Left forelimb (tissue), 1 donor: ENCODE measurements at places on chromosomes 12 and 14.

- no peak for DNase-seq
Observed at GRCh38 chr12:88566430-88566829, 13.8 kb downstream of the KITLG start.

DNA sequence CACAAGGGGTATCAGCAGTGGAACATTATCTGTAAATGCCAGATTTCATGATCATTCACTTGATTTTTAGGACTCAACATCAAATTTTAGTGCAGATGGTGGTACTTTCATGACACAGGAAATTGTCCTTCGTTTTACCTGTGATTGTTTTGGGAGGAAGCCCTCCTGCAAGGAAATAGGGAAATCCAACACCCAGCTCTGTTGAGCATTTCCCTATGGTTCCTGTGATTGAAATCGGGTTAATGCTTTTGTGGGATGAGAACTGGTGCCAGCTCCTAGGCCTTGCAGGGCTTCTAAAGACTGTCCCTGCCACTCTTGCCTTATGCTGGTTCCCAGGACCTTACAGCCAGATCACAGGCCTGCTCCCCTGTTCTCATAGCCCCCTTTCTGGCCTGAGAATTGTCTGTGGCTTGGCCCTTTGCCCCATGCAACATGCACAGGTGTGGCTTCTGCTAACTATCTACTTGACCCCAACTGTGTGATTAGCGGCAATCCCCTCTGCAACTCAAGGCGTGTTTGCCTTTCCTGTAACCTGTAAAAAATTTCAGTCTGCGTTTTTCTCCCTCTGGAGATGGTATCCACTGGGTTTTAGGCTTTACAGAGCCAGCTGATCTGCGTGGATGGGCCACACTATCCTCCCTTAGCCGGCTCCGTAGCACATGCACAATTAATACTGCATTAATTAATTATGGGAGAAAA is 112.5 kb downstream of the ETV6 start:
- no peak for DNase-seq

GRCh38 chr12:42606471-42606870 is 16.9 kb upstream of the PRICKLE1 start:
- DNase-seq, result no peak

GRCh38 chr12:46453428-46453827 is 80.9 kb upstream of the SLC38A2 start:
- DNase-seq, result no peak

DNA sequence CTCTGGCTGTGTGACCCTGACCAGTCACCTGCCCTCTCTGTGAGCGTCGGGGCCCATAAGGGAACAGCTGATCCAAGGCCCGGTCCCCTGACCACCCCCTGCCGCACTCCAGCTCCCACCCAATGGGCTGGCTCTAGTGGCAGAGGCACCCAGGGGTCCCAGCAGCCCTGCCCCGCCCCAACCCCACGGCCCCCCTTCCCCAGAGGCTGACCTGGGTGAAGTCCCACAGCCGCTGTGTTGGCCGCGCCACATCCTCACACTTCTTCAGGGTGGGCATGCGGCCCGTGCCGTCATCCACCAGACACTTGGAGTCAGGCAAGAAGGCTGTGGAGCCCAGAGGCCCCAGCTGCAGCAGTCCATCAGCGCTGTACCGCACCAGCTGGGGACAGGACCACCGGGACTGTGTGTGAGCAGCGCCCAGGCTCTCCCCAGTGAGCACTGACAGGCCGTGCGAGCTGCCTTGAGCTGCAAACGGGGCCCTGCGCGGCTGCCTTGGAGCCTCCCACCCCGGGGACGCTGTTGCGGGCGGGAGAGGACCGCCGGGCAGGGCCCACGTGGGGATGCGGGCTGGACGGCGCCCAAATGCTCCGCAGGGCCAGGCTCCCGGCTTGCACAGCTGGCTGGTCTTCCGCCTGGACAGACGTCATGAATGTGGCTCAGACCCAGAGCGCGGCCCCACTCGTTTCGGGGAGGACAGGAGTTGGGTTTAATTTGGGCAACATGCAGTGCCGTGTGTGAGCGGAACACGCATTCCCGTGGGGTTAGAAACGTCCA is 53.5 kb downstream of the NOC4L start:
- no peak for DNase-seq

GRCh38 chr12:64635356-64635998 is 25.2 kb downstream of the RASSF3 start:
- no peak for DNase-seq

DNA sequence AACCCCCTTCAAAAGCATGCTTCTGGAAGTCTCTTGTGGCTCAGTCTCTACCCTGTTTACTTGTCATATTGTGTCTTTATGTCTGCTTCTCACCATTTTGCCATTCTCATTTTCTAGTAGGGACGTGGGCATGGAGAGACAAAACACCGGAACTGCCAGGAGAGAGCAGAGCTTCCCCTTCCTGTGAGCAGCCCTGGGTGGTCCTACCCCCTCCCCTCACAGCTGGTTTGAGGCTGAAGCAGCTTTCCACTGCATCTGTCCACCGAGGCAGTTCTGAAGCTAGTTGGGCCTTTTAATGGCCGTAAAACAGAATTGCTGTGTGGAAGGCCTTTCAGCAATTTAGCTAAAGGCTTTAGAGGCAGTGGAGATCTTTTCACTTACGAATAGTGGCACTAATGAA is 77.0 kb downstream of the PELI2 start:
- no peak for DNase-seq
